NCI-H2029 (cell line): ENCODE measurements at places on chromosomes 6 and 20.

GRCh38 chr6:166106076-166106686, 61.5 kb downstream of the TBXT start:
- peak; percentile 25 for DNase-seq

- DNase-seq = peak; percentile 50
Measured at GRCh38 chr6:215335-216034, 76.8 kb upstream of the DUSP22 start.

GRCh38 chr20:38931984-38932383, 5.8 kb downstream of the FAM83D start:
- DNase-seq = no peak

- DNase-seq = no peak
Measured at GRCh38 chr6:137861550-137862337, 5.3 kb upstream of the TNFAIP3 start.

- DNase-seq = no peak
Measured at GRCh38 chr6:148868314-148868713, 121.5 kb downstream of the UST start.

- no peak for DNase-seq
Measured at GRCh38 chr20:31430568-31431115, 9.8 kb upstream of the DEFB123 start.

DNA sequence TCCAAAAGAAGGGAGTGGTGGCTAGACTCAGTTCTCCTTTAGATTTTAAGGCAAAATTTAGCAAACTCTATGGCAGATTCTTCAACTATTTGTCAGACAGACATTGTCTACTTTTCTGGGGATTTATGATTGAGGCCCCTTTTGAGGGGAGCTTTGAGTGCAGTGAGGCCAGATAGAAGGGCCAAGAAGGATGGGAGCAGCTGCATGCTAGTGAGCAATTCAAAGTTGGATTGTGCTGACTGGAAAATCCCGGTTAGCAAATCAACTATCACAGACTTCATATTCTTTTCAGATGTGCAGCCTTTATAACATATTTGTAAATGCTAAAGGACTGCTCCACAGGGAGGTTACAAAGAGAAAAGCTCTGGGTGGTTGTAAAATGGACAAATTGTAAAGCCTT, 35.0 kb upstream of the ESR1 start:
- DNase-seq = no peak

DNA sequence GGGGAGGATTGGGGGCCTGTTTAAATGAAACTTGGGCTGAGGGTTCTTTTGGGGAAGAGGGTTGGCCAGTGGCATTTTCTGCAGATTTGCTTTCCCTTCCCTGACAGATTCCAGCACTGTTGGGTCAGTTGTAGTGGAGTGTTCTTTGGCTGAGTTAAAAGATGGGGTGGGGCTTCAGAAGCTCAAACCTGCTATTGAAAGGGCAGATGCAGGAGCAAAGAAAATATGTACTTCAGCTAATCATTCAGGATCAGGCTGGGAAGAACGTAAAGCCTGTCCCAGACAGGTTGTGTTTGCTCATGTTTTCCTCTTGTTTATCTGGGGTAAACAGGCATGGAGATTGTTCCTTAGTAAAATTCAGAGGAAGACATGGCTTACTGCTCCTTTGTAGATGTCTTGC, 2.5 kb downstream of the SASH1 start:
- no peak for DNase-seq

DNA sequence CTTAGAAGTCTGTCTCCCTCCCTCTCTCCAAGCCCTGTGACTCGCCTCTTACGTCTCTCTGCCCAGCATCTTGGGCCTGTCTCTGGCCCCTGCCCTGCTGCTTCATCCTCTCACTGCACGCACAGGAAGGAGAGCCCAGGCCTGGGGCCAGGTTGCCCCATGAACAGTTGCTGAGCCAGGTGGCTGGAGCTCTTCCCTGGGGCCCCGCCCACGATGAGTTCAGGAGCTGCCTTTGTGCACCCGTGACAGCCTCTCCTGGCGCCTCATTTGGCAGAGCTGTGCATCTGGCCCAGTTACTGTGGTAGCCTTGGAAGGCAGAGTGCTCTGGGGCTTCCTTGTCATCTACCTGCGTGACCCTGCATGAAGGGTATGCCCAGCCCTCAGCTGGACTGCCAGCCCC, 44.5 kb downstream of the SLC52A3 start:
- peak; percentile 76 for DNase-seq

DNA sequence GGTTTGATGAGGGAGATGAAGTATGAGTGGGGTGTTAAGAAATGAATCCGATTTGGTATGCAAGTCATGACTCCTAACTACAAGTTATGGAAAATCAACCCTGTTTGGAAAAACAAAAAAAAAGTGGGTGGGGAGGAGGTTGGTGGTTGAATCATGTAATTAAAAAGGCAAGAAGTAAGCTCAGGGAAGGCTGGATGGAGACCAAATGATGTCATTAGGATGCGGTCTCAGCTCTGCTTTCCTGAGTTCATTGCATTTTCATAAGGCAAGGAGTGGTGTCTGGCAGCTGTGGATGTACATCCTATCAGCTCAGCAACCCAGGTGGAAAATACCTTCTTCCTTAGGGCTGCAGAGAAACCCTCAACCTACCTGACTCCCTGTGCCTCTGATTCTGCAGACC, 60.4 kb upstream of the AKAP12 start:
- no peak for DNase-seq

GRCh38 chr6:82183642-82184282, 63.8 kb downstream of the IBTK start:
- DNase-seq = no peak

GRCh38 chr6:119182875-119183274, 104.4 kb upstream of the FAM184A start:
- DNase-seq = no peak

DNA sequence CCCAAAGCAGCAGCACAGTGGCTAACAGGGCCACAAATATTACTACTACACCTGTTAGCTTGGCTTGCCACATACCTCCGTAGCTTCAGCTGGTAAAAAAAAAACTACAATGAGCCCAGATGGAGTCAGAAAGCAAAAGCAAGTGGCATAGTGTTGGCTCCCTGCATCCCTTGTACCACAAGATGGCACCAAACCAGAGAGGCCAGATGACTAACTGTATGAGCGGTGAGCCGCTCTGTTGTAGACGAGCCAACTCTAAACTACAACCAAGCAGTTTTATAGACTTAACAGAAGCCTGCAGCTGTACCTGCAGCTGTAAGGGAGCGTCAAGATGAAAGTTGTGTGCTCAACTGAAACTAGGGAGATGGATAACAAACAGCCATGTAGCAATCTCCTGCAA, 84.5 kb upstream of the MCHR2 start:
- DNase-seq = no peak

DNA sequence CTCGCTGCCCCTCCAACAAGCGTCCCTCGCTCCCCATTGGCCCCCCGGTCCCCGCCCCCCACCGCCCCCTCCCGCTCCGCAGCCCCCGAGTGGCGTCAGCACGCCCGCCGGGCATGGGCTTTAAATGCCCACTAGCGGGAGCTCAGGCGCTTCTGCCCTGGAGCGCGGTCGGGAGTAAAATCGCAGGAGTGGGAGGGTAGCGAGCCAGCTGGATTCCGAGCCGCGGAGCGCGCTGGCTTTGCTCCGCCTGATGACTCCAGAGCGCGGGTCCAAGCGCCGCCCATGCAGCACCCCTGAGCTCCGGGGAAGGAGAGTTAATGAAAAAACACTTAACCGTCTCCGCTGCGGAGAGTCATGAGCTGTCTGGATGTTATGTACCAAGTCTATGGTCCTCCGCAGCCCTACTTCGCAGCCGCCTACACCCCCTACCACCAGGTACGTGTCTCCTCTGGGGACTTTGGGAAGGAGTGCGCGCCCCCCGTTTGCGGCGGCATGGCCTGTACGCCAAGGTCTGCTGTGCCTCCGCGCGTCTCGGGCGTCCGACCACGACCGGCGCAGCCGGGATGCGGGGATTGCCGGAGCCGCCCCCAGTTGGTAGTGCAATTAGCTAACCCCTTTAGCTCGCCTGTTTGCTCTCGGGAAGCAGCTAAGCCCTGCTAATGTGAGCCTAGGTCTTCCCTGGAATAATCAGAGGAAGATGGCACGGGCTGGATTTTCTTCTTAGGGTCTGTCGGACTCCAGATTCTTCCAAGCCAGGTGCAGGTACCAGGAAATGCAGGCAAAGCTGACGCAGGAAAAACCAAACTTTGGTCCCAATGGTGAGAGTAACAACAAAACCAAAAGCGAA, at the start of gene VGLL2:
Gene VGLL2, plus strand, starts transcription at position 149 of the 847 bp plus-strand sequence. Its CDS starts 206 bp downstream, at position 355.
- peak; percentile 19 for DNase-seq

DNA sequence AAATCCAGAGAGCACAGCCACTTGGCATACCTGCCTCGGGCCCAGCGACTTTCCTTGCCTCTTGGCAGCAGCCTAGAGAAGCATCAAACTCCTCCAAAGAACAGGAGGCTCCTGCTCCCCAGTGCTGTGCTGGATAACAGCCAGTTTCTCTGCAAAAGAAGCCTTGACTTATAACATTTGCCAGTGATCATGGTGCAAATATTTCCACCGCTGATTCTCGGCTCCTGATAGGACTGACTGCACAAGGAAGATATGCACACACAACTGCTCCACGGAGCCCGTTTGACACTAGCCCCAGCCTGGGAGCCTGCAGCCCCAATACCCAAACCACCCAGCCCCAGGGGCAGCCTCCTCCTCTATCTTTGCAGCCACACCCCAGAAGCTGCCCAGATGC, 17.5 kb downstream of the ACSS1 start:
- no peak for DNase-seq

DNA sequence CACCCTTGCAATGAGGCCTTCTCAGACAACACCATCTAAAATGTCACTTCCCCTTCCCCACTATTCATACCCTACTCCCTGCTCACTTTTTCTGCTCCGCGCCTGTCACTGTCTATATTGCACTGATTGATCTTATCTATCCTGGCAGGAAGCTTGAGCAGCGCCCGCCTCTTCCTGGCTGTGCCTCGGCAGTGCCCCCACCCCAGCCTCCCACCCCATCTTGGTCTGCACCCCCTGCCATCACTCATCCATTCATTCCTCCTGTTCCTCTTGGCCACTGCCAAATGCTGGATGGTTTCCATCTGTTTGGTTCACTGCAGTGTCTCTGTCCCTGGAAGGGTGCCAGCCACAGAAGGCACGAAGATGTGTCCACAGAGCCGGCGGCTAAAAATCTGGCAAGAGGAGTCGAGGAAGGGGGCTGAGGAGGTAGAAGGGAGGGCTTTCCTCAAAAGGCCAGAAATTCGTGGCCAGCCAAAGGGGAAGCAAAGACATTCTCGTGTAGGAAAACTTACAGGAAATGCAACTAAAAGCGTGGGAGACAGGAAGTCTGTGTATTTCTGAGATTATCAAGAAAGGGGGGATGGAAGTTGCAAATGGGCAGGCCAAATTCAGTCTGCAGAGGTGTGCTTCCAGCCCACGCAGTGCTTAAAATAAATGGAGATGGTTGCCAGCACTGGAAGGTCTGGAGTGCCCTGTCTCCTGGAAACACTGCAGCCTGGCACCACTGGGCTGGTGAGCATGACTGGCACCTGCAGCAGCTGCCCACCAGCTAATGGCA, 27.6 kb downstream of the SYNJ2 start:
- DNase-seq = peak; percentile 85

DNA sequence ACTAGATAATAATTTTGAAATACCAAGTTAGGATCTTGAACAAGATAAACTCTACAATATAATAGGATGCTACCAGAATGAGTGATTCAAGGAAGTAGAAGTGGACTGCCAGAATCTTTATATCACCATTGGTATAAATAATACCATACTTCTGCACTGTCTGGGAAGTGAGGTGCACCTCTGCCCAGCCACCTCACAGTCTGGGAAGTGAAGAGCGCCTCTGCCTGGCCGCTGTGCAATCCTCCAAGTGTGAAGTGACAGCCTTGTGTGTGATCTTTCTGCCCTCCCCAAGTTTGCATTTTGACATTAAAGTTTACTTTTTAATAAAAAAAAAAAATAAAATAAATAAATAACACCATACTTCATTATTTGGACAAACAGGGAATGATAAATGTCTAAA, 18.8 kb downstream of the LATS1 start:
- no peak for DNase-seq
